ENCODE measurements at places on chromosomes 6 and 20.

GRCh38 chr6:24996269-24996836 is 60.6 kb upstream of the RIPOR2 start:
- no peak for DNase-seq

DNA sequence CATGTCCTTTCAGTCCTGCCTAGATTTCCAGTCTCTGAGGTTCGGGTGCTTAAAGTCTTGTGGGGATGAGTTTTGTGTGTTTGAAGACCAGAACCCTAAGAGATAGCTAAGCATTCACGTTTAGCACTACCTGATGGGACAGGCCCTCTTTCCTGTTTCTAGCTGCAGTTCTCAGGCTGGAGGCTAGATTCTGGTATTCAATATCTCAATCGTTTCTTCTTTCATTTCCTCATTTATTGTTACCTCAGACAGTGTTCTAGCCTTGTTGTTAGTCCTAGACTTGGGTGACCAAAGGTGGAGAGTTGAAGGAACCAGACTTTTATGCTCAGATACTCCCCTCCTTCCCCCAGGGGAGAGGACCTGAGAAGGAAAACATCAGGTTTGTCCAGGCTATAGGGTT is 16.8 kb downstream of the CEP250 start:
- no peak for DNase-seq

DNA sequence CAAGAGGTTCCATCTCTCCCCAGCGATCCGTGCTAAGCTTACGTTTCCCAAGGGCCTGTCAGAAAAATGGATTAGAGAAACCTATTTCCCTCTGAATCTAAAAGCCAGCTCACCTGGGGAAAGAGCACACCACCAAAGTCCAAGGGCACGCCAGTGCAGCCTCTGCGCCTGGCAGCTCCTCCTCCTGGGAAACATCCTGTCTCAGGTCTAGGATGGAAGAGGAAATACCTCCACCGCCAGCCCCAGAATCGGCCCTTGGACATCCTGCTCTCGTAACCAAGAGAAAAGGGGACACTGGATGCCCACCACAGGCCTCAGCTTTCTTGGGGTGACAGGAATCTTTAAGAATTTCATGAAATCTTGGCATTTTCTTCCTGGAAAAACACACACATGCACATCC is 18.7 kb downstream of the RAMACL start:
- DNase-seq: no peak

- no peak for DNase-seq
Observed at GRCh38 chr6:34961574-34961973, 72.5 kb downstream of the ANKS1A start.

DNA sequence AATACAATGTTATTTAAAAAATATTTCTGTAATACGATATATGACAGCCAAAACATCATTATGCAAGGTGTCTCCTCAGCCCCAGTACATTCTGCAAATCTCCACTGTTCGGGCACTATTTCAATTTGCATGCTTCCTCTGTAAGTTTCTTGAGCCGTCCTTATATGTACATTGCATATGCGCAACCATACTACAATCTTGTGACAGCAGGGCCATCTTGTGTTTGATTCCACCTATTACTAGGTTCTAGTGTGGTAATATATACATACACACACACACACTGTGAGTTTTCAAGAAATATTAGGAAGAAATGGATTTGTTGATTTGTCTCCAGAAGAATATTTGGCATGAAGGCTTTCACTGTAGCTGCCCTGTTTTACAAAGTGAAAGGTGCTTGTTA is 9.8 kb downstream of the LYRM4 start:
- DNase-seq: no peak

DNA sequence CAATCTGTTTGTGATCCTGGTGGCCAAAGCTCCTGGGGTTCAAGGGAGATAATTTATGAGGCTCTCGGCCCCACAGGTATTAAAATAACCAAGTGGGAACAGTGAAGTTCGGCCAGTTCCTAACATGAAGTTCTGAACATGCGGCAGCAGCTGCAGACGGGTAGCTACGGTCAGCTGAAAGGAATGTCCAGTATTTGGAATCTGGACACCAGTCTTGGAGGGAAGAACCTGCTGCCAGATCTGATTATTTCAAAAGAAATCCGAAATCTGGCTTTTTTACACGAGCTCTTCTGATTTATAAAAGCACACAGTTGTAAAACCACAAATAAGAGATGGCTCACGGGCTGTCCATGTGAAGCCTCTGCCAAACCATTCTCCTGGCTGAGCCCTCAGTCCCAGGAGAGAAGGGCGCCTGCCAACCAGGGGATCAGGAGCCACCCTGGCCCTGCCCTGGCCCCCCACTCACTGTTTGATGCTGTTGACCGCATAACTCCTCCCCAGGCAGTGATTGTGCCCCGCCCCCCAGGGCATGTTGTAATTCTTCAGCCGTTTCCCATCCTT is 28.2 kb upstream of the KCNB1 start:
- no peak for DNase-seq

- peak; percentile 51 for DNase-seq
Observed at GRCh38 chr6:107740496-107741190, 83.5 kb downstream of the SCML4 start.

GRCh38 chr6:106141441-106142237 is 55.5 kb downstream of the PRDM1 start:
- DNase-seq: peak; percentile 49

DNA sequence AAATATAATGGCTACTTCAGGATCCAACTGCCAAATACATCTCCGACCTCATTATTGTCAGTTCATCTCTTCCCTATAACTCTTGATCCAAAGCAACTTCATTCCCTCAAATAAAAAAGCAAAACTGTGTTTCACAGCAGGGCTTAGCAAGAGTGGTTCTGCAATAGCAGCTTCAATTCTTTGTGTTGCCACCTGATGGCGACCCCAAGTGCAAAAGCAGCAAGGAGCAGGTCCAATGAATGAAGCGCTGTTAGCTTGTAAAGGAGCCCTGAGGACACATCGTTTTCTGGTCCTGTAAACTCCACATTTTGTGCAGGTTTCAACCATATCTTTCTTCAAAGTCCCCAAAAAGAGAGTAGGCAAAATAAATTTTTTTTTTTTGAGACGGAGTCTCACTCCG is 19.6 kb downstream of the RTN4IP1 start:
- no peak for DNase-seq

- DNase-seq: no peak
Observed at GRCh38 chr20:64168381-64169090, 4.3 kb downstream of the MYT1 start.

DNA sequence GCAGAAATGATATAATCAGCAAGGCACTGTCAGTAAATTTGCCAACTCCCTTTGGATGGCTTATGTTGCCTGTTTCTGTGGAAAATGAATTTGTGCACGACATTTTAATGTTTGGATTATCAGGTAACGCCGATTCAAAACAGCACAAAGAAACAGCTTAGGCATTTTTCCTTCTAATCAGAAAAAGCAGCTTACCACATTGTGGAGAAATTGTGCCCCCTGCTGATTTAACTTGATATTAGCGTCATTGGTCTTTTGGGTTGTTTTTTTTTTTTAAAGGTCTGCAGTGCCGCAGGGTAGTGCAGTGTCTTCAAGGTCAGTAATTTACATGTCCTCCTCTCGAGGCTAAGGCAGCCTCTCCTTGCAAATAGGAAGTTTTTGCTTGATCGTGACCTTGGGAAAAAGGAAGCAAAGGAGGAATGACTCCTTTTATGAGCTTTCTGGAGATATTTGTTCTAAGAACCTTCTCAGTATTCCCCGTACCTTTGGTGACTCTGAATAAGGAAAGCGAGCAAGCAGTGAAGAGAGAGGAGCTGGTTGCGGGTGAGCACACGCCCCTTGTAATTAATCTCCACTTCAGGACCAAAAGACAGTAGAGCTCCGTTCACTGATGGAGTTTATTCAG is 79.1 kb downstream of the ELOVL4 start:
- DNase-seq: peak; percentile 42

- peak; percentile 73 for DNase-seq
Observed at GRCh38 chr20:8018958-8019245, 659 bp downstream of the TMX4 start.
